ENCODE measurements at places on chromosomes 11 and 22. TPM values are rescaled to one million over a fixed set of nuclear protein-coding genes. Genes with fewer than 3 reads are reported as not detected.
A peak's percentile ranks its signal among the peaks of the same experiment; 100 is the strongest.

- H3K4me3 ChIP-seq = no peak overlapping the region
- H3K27me3 ChIP-seq = peaks cover 39% of the 10 kb centered on the region
- no peak for DNase-seq
- H3K27ac ChIP-seq = no peak overlapping the region
These were observed 120.2 kb downstream of the NECTIN1 start for GRCh38 chr11:119608781-119609180.

KCNJ11 gene
- 1.3 TPM for total RNA-seq

DNA sequence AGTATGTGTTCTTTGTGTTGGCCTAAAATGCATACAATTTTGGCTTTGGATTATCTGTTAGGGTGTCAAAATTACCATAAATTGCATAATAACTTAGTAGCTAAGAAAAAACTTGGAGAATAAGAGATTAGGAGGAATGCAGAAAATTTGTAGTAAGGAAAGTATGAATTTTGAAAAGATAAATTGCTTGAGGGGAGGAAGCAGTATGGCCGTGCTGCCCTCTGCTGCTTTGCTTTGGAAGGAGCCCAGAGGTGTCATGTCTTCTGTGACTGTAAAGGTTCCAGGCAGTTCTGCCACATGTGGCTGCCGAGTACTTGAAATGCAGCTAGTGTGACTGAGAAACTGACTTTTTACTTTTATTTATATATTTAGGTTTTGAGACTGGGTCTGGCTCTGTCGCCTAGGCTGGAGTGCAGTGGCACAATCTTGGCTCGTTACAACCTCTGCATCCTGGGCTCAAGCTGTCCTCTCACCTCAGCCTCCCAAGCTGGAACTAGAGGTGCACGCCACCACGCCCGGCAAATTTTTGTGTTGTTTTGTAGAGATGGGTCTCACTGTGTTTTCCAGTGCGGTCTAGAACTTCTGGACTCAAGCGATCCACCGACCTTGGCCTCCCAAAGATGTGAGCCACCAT is 1.8 kb downstream of the ADSL start:
- peaks cover 28% of the 10 kb centered on the region for H3K36me3 ChIP-seq
- no peak overlapping the region for H3K4me3 ChIP-seq
- peak; percentile 63 for DNase-seq
- peak overlapping the region; percentile 91 for H3K27ac ChIP-seq
- peaks cover 22% of the 10 kb centered on the region for H3K4me1 ChIP-seq
- H3K27me3 ChIP-seq = no peaks in the 10 kb centered on the region

GRAP2 gene
- total RNA-seq = 28.4 TPM

MAPK12 gene
- 4.6 TPM for total RNA-seq

- no peak for DNase-seq
- H3K36me3 ChIP-seq = no peaks in the 10 kb centered on the region
- no peak overlapping the region for H3K27ac ChIP-seq
- no peak overlapping the region for H3K4me3 ChIP-seq
- no peaks in the 10 kb centered on the region for H3K4me1 ChIP-seq
These were observed 10.7 kb upstream of the LRRC10B start for GRCh38 chr11:61497876-61498275.

DNA sequence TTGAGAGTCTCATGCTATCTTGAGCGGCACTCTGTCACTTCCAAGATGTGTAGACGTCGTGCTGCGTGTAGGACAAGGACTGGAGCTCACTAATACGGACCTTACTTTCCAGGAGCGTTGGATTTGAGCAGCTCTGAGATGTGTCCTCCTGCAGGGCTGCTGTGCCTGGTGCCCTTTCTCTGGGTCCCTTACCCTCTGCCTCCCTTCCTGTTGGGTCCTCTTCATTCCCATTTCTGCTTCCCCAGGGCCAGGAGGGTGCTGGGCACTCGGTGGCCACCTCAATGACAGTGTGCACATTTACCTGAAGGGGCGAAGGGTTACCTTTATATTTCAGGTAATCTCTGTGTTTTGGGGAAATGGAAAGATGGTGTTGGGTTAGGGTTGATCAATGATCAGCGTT is 4.0 kb downstream of the PTDSS2 start:
- H3K4me3 ChIP-seq = no peak overlapping the region
- peaks cover 20% of the 10 kb centered on the region for H3K4me1 ChIP-seq
- no peaks in the 10 kb centered on the region for H3K27me3 ChIP-seq
- H3K36me3 ChIP-seq = no peaks in the 10 kb centered on the region
- DNase-seq = no peak

CYP2D6 gene
- 9.7 TPM for total RNA-seq

OR10D3 gene
- total RNA-seq = not detected

DNA sequence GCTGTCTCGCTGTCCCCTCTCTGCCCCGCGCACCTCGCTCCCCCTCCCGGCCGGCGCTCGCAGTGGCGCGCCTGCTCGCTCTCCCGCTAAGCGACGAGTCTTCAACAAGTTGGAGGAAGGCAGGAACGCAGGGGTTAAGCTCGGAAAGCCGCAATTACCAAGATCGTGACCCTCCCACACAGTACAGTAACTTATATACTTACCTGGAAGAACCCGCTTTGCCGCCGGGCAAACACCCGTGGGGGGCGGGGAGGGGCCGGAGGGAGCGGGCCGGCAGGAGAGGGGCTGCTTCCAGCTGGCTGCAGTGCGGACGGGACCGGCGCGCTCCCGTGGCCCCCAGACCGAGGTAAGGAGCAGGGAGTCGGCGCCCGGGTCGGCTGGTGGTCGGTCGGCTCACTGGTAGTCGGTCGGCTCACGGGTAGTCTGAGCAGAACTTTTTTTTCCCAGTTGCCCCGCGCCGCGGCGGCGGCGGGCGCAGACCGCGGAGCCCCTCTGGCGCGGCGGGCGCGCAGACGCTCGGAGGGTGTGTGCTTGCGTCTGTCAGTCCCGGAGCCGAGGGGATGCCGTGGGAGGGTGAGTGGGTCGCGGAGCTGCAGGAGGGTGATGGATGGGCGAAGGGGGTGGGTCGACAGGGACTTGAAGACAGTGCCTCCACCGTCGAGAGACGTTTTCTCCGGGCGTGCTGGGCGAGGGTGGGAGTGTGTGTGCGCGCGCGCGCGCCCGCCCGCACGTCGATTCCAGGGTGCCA is 101.2 kb upstream of the HSD17B12 start:
- peak overlapping the region; percentile 59 for H3K4me3 ChIP-seq
- peaks cover 100% of the 10 kb centered on the region for H3K27me3 ChIP-seq
- H3K4me1 ChIP-seq = peaks cover 25% of the 10 kb centered on the region
- no peak overlapping the region for H3K27ac ChIP-seq

AIFM3 gene
- 132 TPM for total RNA-seq

MYOD1 gene
- total RNA-seq = not detected

LRRC32 gene
- total RNA-seq = 5.1 TPM

SHANK2 gene
- 30.8 TPM for total RNA-seq

DNA sequence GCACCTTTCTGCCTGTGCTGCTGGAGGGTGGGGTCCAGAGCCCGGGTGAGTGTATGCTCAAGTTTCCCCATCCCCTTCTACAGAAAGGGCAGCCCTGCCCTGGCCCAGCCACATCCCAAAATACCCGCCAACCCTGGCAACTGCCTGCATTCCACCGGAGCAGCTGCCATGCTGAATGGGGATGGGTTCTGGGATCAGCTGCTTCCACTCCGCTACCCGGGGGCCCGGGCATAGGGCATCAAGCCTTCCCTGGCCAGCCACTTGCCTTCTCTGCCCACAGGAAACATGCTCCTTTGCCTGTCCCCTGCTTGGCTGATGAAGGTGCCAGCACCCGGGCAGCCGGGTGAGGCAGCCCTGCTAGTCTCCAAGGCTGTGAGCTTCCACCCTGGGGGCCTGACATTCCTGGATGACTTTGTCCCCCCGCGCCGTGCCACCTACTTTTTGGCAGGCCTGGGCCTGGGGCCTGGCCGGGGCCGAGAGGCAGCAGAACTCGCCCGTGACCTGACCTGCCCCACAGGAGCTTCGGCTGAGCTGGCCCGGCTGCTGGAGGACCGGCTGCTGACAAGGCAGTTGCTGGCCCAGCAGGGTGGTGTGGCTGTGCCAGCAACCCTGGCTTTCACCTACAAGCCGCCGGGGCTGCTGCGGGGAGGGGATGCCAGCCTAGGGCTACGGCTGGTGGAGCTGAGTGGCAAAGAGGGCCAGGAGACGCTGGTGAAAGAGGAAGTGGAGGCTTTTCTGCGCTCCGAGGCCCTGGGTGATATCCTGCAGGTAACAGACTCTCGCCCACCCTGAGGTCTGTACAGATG is 3.2 kb downstream of the CARNS1 start:
- no peak overlapping the region for H3K4me3 ChIP-seq
- peaks cover 12% of the 10 kb centered on the region for H3K27me3 ChIP-seq
- H3K36me3 ChIP-seq = no peaks in the 10 kb centered on the region
- DNase-seq = no peak

All from transverse colon (tissue), 4 donors.